ENCODE measurements at places on chromosomes 12 and 14.

GRCh38 chr14:52078095-52078531, 9.3 kb upstream of the NID2 start:
- DNase-seq = no peak

- DNase-seq = no peak
Observed at GRCh38 chr14:62436261-62436660, 609.0 kb downstream of the KCNH5 start.

DNA sequence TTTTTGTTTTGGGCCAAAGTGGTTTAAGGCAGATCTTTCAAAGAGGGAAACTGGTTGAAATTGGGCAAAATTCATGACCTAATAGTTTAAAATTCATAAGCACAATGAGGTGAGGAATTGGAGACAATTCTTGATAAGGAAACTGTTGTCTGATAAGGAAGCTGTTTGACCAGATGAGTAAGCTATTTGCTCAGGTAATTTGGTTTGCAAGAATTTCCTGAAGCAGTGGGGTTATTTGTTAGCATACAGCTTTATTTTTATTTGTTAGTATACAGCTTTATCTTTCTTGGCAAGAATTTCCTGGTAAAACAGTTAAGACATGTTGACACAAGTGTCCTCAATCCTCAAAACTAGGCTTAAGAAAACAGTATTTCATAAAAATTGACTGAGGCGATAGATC, 559.0 kb downstream of the GALC start:
- DNase-seq = no peak

GRCh38 chr12:32031109-32031508, 71.9 kb downstream of the RESF1 start:
- no peak for DNase-seq

GRCh38 chr12:53825246-53826081, 73.7 kb upstream of the CISTR start:
- DNase-seq = no peak

DNA sequence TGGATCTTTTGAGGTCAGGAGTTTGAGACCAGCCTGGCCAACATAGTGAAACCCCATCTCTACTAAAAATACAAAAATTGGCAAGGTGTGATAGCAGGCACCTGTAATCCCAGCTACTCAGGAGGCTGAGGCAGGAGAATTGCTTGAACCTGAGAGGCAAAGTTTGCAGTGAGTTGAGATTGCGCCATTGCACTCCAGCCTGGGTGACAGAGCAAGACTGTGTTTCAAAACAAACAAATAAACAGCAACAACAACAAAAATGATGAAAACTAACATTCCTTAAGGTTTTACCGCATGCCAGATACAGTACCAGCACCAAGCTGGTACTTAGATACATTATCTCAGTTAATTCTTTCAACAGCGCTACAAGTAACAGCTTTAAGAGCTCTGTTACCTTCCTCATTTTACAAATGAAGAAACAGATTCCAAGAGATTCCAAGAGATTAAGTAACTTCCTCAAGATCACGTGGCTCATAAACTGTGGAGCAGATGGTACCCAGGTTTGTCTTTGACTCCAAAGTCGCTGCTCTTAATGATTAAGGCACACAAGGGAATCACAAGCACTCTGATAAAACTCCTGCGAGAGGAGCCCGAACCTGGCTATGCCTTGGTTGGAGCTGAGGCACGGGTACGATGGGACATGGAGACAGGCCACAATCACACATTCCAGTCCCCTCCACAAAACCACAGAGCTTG, 17.7 kb upstream of the PLEK2 start:
- no peak for DNase-seq

DNA sequence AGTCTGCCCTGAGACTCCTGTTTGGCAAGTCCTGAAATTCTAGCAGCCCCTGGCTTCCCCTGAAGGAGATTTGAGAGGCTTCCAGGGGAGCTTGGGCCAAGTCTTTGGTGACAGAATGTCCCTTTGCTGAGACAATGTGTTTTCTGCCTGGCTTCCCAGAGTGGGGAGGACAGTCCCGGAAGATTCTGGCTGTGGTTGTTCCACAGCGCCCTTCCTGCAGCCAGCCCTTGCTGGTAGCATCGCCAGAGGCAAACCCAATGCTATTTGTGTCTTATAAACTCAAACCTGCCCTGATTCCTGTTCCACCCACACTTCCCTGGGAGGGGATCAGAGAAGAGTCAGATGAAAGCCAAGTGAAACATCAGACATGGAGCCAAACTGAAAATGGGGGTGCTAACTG, 56.4 kb upstream of the OAS1 start:
- DNase-seq = peak; percentile 38

DNA sequence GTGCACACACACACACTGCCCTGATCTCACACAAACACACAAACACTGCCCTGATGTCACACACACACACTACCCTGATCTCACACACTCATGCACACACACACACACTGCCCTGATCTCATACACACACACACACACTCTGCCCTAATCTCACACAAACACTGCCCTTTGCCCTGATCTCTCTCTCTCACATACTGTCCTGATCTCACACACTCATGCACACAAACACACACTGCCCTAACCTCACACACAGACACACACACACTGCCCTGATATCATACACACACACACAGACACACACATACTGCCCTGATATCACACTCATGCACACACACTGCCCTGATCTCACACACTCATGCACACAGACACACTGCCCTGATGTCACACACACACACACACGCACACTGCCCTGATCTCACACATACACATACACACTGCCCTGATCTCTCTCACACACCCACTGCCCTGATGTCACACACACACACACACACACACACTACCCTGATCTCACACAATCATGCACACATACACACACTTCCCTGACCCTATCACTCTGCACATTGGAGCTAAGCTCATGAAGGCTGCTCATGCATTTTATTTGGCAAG, 97.6 kb upstream of the DIO3 start:
- DNase-seq = peak; percentile 12

DNA sequence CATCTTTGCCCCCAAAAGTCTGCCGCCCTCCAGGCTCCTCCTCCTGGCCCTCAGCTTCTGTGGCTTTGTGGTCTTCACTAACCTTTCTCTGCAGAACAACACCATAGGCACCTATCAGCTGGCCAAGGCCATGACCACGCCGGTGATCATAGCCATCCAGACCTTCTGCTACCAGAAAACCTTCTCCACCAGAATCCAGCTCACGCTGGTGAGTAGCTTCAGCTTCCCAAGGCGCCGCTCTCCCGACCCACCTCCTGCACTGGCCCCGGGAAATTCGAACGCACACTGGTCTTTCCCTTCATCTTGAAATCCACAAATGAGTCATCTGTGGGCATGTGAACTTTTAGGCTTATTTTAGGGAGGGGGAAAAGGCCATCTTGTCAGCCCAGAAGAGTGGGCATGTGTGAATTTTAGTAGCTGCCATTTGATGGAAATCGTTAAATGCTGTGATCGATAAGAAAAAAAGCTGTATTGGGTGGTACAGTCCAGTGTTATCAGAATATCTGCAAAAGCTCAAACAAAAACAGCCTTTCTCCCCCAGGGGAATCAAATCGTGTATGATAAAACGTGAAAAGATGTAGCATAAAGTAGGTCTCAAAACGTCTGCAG, 700 bp downstream of the SLC35E3 start:
- DNase-seq = peak; percentile 85

DNA sequence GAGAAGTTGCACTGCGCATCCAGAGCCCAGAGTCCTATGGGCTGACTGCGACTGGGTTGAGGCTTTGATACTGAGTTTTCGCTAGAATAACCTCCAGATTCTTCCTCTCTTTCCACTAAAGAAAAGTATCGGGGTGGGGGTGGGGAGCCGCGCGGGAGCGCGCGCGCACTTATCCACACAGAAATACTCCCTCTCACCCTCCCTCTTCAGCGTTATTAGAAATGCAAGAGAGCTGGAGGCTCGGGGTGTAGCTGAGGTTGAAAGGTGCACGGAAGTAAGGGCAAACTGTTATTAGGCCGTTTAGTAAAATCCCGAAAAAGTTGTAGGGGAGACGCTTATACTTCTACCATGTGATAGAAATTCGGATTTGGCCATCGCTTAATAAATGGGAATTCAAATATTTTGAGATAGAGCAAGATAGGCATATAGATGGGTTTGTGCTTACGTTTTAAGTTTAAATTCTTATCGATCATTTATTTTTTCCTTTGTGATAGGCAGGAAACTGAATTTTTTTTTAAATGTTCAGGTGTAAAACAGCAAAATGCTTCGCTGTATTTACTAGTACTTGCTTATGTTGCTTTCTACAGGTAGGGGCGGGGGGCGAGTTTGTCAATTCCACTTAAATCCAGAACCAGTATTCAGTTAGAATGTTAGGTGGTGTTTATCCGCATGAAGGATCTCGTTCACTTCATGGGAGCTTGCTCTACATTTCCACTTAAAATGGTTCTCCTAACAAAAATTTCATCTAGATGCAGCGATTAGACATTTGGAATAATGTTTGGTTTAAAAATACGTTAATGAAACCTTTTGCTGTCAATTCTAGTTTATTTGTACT, 1.1 kb downstream of the ARHGAP5 start:
- no peak for DNase-seq

DNA sequence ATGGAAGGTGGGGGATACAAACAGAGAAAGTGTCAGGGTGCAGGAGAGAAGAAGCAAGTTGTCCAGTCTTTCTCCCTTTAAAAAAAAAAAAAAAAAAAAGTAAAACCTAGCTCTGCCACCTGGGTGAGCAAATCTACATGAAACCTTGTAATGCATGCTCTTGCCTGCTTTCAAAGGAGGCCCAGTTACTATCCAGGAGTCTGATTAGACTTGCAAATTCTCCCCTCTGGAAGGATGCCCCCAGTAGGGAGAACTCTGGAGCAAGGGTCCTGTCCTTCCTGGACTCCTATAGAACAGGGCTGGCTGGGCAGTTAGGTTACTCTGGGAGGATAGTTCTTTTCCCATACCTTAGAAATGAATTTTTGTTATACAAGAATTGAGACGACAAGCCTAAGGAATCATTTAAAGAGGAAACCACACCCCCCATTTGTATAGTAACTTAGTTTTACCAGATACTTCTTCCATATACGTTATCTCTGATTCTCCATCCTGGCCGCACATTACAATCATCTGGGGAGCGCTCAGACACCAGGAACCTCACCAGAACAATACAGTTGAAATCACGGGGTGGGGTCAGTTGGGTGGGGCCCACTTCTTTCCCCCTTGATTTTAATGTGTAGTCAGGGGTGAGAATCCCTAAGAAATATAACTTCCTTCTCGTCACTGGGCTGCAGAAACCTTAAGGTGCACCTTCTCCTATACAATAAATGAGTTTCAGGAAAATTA, 30.5 kb downstream of the RAB35 start:
- DNase-seq = peak; percentile 70

DNA sequence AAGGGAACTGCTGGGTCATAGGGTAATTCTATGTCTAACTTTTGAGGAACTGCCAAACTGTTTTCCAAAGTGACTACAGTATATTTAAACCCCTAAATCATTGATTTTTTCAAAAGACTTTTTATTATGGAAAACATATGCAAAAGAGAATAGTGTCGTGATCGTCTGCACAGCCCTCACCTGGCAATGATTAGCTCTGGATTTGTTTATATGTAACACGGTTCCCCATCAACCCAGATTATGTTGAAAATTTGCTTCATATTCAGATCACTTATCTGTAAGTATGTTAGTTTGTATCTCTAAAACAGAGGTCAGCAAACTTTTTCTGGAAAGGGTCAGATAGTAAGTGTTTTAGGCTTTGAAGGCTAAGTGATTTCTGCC, 52.7 kb downstream of the CCDC92 start:
- no peak for DNase-seq

- DNase-seq = no peak
Observed at GRCh38 chr12:46379352-46379751, 6.8 kb upstream of the SLC38A2 start.

DNA sequence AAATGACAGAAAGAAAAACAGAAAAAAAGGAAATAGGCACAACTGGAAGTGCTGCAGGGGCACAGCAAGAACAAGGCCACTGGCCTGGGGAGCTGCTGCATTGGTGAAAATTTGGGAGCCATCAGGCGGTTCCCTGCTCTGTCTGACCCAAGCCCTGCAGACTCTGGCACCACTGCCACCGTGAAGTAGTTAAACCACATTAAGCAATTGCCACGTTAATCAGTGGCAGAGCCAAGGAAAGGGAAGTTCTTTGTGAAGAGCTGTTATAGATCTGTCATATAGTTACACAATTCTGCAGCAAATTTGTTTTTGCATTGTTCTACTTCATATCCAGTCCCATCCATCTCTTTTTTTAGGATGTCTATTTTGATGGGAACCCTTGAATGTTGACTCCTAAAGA, 915.3 kb downstream of the FSCB start:
- no peak for DNase-seq

- DNase-seq = no peak
Observed at GRCh38 chr12:129659961-129660622, 243.7 kb downstream of the TMEM132D start.

- DNase-seq = no peak
Observed at GRCh38 chr12:69994724-69995173, 169.7 kb downstream of the MYRFL start.

- no peak for DNase-seq
Observed at GRCh38 chr14:96917442-96917963, 120.3 kb downstream of the VRK1 start.

GRCh38 chr12:24721191-24721590, 227.7 kb downstream of the BCAT1 start:
- DNase-seq = no peak

GRCh38 chr12:49946086-49946485, 4.5 kb upstream of the AQP2 start:
- DNase-seq = peak; percentile 70

GRCh38 chr12:53288322-53288721, 7.0 kb upstream of the PFDN5 start:
- DNase-seq = no peak

GRCh38 chr14:97413966-97414717, 617.0 kb downstream of the VRK1 start:
- DNase-seq = peak; percentile 79

DNA sequence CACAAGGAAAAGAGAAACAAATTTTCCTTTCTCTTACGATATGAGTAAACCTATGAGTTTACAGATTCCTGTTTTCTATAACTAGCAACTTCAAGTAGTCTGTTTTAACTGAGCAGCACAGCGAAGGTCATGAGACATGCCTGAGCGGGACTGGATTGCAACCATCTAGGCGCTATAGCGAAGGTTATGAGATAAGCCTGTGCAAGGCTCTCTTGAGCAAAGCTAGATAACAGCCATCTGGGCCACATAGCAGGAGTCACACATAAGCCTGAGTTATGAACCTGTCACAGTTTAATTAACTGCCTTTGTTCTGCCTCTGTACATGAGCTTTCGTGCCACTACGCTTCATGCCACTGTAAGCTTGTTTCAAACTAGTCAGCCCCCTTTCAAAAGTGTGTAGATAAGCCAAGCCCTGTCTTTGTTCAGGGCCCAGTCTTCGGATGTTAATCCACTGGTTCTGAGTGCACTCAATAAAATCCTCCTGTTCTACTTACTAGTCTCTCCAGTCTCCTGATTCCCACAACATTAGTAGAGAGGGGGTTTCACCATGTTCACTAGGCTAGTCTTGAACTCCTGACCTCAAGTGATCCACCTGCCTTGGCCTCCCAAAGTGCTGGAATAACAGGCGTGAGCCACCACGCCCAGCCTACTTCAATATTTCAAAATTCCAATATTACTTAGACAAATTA, 47.1 kb downstream of the SEC23A start:
- DNase-seq = no peak
